ENCODE measurements at places on chromosomes 13 and 19. TPM values are rescaled to one million over a fixed set of nuclear protein-coding genes. Genes with fewer than 3 reads are reported as not detected.

- no peaks in the 10 kb centered on the region for H3K4me1 ChIP-seq
- no peak overlapping the region for H3K4me3 ChIP-seq
- no peak overlapping the region for H3K27ac ChIP-seq
- no peaks in the 10 kb centered on the region for H3K27me3 ChIP-seq
These were observed 138.5 kb downstream of the KLF12 start for GRCh38 chr13:73995736-73996135.

GRCh38 chr13:69331245-69331644 is 776.4 kb upstream of the ATXN8OS start:
- no peak overlapping the region for H3K27ac ChIP-seq
- H3K36me3 ChIP-seq, result no peaks in the 10 kb centered on the region
- H3K4me1 ChIP-seq, result no peaks in the 10 kb centered on the region
- no peak for DNase-seq

DNA sequence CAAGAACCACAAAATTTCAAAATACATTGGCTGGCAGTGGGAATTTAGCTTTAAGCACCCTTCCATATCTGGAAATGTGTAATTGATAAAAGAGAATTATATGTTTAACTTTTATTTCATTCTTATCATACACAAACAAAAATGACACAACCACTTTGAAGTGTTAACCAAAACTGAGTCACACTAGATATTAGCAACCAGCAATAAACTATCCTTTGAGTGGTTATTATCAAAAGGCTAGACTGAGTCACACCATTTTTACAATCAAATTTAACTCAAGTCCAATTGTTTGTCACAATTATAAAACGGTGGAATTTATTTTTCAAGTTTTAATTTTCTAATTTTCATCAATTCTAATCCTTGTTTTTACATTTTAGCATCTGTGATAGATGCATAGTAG is 121.7 kb downstream of the LIG4 start:
- DNase-seq, result no peak
- H3K36me3 ChIP-seq, result no peaks in the 10 kb centered on the region
- no peaks in the 10 kb centered on the region for H3K27me3 ChIP-seq
- H3K27ac ChIP-seq, result no peak overlapping the region

DNA sequence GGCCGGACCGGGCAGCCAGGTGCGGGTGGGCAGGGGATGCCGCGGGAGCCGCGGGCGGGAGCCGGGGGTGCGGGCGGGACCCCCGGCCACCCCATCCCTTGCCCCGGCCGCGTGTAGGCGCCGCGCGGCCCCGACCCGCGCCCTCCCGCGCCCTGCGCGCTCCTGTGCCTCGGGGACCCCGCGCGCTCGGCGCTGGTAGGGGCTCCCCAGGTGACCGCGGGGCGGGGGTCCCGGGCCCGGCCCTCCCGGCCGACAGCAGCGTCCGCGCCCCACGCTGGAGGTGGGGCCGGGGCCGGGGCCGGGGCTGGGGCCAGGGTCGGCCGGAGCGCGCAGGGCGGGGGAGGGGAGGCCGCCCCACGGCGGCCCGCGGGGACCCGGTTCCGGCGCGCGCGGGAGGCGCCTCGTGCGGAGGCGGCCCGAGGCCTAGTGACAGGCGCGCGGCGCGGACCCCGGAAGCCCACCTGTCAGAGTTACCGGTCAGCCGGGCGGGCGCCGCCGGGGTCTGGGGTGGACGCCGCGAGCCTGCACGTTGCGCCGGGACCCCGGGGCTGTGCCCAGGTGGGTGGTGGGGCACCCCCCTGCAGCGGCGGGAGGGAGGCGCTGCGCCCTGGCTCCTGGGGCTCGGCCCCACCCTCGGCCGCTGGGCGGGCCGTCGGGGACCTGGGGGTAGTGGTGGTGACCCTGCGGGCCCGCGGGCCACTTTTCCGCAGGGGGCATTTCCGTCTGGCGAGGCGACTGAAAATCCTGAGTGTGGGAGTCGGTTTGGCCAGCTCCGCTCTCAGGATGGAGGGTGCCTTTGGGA is 518 bp downstream of the TFDP1 start:
- peak overlapping the region; percentile 62 for H3K4me3 ChIP-seq
- DNase-seq, result peak; percentile 63
- no peaks in the 10 kb centered on the region for H3K27me3 ChIP-seq
- H3K27ac ChIP-seq, result no peak overlapping the region
- peaks cover 6% of the 10 kb centered on the region for H3K36me3 ChIP-seq

DNA sequence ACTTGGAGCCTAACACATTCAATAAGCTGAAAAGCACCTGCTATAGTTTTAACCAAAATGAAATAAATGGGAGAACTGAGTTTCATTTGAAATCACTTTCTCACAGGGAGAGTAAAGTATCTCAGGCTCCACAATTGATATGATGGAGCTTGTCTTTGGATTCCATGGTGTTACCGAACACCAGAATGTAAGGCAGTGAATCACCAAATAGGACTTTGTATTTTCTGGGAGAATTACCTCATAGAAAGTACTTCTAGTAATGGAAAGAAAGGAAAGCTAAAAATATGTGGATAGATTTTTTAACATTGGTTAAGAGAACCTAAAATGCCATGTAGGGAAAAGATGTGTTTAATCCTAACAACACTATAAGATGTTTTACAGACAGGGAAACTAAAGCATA is 123.6 kb downstream of the NALCN start:
- no peak overlapping the region for H3K4me3 ChIP-seq
- no peak overlapping the region for H3K27ac ChIP-seq
- no peaks in the 10 kb centered on the region for H3K4me1 ChIP-seq
- DNase-seq, result no peak
- H3K36me3 ChIP-seq, result no peaks in the 10 kb centered on the region
- no peaks in the 10 kb centered on the region for H3K27me3 ChIP-seq

GRCh38 chr13:70969321-70969720 is 861.1 kb upstream of the KLHL1 start:
- no peak overlapping the region for H3K4me3 ChIP-seq
- no peak overlapping the region for H3K27ac ChIP-seq
- DNase-seq, result no peak
- H3K4me1 ChIP-seq, result no peaks in the 10 kb centered on the region

DNA sequence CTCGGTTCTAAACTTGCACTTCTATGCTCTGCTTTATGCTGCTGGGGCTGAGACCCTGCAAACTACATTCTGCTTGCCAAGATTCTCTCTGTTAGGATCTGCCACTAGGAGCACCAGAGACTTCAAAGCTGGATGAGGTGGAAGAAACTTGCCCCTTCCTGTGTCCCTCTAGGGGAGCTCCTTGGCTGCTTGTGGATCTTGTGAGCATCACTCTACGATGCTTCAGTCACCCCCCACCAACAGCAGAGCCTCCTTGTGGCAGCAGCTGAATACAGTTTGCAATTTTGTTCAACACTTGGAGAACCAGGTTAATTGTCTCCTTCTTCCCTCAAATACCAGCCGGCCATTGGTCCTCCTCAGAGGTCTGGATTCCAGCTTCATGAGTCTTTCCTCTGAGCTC is 310.6 kb downstream of the FGF14 start:
- no peak overlapping the region for H3K27ac ChIP-seq
- no peaks in the 10 kb centered on the region for H3K27me3 ChIP-seq
- no peak for DNase-seq
- H3K36me3 ChIP-seq, result no peaks in the 10 kb centered on the region
- H3K4me1 ChIP-seq, result no peaks in the 10 kb centered on the region
- H3K4me3 ChIP-seq, result no peak overlapping the region

DNA sequence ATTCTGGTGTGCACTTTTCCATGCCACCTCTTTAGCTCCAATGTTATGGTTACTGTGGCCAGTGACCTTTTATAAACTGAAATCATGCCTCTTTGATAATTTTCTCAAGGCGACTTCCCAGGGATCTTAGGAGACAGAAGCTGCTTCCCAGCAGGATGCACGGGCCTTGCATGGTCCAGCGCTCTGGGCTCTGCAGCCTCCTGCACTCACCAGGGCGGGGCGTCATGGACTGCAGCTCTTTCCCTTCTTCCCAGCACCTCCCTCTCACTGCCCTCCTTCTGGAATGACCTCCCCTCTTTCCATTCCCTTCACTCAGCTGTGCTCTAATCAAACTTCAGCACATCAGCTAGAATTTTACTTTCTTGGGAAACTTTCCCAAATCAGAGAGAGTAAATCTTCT is 318.3 kb downstream of the IRS2 start:
- no peak overlapping the region for H3K27ac ChIP-seq
- no peaks in the 10 kb centered on the region for H3K4me1 ChIP-seq
- H3K27me3 ChIP-seq, result no peaks in the 10 kb centered on the region
- DNase-seq, result no peak
- no peaks in the 10 kb centered on the region for H3K36me3 ChIP-seq

DNA sequence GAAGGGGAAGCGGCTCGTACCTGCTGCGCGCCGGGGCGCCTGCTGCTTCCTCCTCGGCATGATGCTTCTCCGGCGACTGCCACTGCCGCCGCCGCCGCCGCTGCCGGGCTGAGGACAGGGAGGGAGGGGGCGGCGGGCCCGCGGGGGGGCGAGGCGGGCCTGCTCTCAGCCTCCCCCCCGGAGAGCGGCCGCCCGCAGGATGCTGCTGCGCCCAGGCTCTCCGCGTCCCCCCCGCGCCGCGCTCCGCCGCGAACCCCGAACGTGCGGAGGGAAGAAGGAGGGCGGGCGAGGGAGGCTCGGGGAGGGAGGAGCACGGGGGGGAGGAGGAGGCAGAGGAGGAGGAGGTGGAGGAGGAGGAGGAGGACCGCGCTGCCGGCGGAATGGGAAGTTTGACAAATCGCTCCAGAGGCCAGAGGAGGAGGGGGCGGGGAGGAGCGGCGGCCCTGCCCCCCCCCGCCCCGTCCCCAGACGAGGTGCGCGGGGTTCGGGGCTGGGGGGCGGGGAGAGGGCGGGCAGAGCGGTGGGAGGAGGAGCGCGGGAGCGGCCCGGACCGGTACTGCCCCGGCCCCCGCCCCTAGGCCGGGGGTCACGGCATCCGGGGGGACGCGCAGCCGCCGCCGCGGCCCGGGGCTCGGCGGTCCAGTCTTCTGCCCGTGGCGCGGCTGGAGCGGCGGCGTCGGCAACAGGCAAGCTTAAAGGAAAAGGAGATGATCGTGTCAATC is at the start of gene TSHZ3:
TSHZ3 (minus strand) TSS at position 277 of the 722 bp plus-strand sequence; CDS start at position 60, 217 bp downstream.
- DNase-seq, result peak; percentile 84
- no peaks in the 10 kb centered on the region for H3K36me3 ChIP-seq

DNA sequence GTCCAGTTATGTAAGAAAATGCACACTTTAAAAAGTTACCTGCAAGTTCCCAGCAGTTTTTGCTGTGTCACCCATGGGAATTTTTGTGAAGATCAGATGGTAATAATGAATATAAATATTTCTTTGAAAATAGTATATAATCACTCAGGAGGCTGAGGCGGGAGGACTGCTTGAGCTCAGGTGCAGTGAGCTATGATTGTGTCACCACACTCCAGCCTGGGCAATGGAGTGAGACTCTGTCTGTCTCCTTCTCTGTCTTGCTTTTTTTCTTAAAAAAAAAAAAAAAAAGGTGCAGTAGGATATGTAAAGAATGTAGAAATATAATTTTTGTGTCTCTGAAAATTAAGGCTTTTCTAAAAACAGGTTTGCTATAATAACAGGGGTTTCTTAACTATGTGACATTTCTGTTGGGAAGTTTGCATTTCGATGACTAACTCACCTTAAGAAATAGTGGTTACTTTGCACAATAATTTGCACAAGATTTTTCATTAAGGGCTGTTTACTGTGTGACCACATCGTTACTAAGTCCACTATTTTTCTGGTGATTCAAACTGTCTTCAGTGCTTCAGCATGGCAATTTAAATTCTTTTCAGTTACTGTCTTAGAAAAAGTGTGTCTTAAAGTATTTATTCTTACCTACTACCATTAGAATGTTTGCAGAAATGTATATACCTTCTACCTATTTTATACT is 37.3 kb downstream of the DNAJC3 start:
- H3K4me1 ChIP-seq, result no peaks in the 10 kb centered on the region
- no peak overlapping the region for H3K27ac ChIP-seq
- H3K4me3 ChIP-seq, result no peak overlapping the region
- DNase-seq, result no peak
- no peaks in the 10 kb centered on the region for H3K27me3 ChIP-seq

- peaks cover 4% of the 10 kb centered on the region for H3K27me3 ChIP-seq
- peaks cover 6% of the 10 kb centered on the region for H3K4me1 ChIP-seq
- no peaks in the 10 kb centered on the region for H3K36me3 ChIP-seq
- DNase-seq, result no peak
These were observed 161.1 kb downstream of the SLC7A1 start for GRCh38 chr13:29434217-29434945.

DNA sequence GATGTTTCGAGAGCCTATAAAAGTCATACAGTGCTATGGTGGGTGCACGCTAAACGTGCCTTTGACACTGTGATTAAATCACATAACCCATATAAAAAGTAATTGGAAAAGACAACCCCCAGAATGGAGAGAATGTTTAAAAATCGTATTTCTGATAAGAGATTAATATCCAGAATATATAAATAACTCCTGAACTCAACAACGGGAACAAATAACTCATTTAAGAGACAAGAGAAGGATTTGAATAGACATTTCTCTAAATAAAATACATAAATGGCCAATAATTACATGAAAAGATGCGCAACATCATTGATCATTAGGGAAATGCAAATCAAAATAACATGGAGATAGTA is 37.0 kb upstream of the IGFL4 start:
- no peaks in the 10 kb centered on the region for H3K36me3 ChIP-seq
- H3K4me3 ChIP-seq, result no peak overlapping the region
- H3K27me3 ChIP-seq, result peaks cover 64% of the 10 kb centered on the region
- peaks cover 8% of the 10 kb centered on the region for H3K4me1 ChIP-seq

DNA sequence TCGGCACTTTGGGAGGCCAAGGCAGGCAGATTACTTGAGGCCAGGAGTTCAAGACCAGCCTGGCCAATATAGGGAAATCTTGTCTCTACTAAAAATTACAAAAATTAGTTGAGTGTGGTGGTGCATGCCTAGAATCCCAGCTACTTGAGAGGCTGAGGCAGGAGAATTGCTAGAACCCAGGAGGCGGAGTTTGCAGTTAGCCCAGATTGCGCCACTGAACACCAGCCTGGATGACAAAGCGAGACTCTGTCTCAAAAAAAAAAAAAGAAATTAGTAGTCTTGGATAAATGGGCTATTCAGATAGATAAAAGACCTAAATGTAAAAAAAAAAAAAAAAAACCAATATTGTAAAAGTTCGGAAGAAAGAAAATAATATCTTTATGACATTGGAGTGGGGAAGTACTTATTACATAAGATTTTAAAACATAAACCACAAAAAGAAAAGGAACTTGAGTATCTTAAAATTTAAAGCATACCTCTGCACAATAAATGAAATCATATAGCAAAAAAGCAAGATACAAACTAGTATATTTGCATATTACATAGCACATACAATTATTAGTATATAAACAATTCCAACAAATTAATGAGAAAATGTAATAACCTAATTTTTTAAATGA is 26.7 kb upstream of the RNASEH2B start:
- no peak for DNase-seq
- H3K4me3 ChIP-seq, result no peak overlapping the region
- no peaks in the 10 kb centered on the region for H3K27me3 ChIP-seq
- H3K4me1 ChIP-seq, result no peaks in the 10 kb centered on the region
- no peaks in the 10 kb centered on the region for H3K36me3 ChIP-seq

GRCh38 chr13:25571237-25571636 is 199.5 kb downstream of the ATP8A2 start:
- H3K27ac ChIP-seq, result no peak overlapping the region
- no peaks in the 10 kb centered on the region for H3K4me1 ChIP-seq
- no peak overlapping the region for H3K4me3 ChIP-seq
- H3K27me3 ChIP-seq, result peaks cover 16% of the 10 kb centered on the region
- DNase-seq, result no peak

GRCh38 chr19:52910648-52911047 is 12.6 kb downstream of the ZNF888 start:
- H3K27me3 ChIP-seq, result no peaks in the 10 kb centered on the region
- DNase-seq, result no peak
- peaks cover 40% of the 10 kb centered on the region for H3K36me3 ChIP-seq
- no peaks in the 10 kb centered on the region for H3K4me1 ChIP-seq
- H3K4me3 ChIP-seq, result no peak overlapping the region
- H3K27ac ChIP-seq, result no peak overlapping the region

ZNF560 gene
- not detected for total RNA-seq

FREM2 gene
- 13.9 TPM for total RNA-seq

RFC3 gene
- 7.4 TPM for total RNA-seq

DZIP1 gene
- 7.1 TPM for total RNA-seq
